ENCODE measurements at places on chromosomes 3 and 15.

DNA sequence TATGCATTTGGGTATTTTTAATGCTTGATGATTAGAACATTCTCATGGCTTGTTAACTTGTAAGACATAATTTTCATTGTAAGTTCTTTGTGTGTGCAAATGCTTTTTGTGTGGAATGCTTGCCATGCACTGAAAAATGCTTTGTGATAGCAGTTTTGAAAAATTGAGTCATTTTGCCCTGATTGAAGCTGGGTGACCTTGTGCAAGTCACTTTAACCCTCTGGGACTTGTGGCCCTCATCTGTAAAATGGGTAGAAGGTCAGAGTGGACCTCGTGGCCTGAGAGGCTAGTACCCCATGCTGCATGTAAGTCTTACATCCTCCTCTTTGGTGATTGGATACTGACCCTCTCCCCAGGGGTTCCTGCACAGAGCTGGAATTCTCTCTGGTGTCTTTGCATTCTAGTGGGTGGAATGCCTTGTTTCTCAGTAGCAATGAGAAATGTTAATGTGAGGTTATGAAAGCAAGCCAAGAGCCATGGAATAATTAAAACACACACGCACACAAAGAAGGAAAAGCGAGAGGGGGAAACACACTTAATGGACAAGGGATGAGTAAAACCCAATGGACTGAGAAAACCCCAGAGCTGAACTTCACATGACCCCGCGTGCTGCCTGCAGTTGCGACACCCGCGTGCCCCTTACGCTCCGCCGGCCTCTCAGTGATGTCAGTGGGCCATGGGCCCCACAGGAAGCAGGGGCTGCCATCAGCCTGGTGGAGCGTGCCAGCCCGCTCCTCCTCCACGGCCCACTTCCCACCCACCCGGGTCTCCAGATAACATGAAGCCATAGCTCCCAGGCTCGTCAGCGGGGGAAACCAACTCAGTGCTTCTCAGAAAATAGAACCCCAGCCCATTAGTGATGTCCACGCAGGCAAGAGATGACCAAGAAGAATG, 44.0 kb downstream of the SMAD3 start:
- DNase-seq, result peak; percentile 95

GRCh38 chr15:38847666-38848065, 283.1 kb upstream of the RASGRP1 start:
- DNase-seq, result no peak

GRCh38 chr3:189144645-189145044, 27.1 kb upstream of the TPRG1 start:
- peak; percentile 56 for DNase-seq

DNA sequence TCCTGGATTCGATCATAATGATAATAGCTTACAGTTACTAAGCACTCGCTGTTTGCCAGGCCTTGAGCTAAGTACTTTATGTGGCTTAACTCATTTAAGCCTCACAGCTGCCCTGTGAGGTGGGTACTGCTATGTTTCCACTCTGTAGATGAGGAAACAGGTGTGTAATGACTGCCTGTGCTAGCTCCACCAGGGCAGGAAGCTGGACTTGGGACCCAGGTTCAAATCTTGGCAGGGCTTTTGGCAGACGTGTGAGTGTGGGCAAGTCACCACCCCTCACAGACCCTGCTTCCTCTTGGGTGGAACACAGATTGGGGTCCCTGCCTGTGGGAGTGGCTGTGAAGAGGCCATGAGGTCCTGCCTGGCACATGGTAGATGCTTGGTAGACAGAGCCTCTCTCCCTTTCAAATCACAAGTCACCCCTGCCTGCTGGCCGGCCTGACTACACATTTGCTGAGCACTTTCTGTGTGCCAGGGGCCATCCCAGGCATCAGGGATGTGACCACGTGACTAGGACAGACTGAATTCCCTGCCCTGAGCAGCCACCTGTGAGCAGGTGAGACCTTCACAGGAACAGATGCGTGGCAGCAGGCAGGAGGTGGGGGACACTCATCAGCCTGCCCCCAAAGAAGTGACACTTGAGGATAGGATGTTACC, 3.7 kb downstream of the EFCC1 start:
- DNase-seq, result no peak

DNA sequence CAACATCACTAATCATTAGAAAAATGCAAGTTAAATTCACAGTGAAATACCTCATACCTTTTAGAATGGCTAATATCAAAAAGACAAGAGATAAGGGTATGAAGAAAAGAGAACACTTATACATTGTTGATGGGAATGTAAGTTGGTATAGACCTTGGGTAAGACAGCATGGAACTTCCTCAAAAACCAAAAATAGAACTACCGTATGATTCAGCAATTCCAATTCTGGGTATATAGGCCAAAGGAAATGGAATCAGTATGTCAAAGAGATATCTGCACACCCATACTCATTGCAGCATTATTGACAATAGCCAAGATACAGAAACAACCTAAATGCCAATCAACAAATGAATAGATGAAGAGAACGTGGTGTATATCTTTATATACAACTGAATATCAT, 166.8 kb upstream of the LRRN1 start:
- no peak for DNase-seq

DNA sequence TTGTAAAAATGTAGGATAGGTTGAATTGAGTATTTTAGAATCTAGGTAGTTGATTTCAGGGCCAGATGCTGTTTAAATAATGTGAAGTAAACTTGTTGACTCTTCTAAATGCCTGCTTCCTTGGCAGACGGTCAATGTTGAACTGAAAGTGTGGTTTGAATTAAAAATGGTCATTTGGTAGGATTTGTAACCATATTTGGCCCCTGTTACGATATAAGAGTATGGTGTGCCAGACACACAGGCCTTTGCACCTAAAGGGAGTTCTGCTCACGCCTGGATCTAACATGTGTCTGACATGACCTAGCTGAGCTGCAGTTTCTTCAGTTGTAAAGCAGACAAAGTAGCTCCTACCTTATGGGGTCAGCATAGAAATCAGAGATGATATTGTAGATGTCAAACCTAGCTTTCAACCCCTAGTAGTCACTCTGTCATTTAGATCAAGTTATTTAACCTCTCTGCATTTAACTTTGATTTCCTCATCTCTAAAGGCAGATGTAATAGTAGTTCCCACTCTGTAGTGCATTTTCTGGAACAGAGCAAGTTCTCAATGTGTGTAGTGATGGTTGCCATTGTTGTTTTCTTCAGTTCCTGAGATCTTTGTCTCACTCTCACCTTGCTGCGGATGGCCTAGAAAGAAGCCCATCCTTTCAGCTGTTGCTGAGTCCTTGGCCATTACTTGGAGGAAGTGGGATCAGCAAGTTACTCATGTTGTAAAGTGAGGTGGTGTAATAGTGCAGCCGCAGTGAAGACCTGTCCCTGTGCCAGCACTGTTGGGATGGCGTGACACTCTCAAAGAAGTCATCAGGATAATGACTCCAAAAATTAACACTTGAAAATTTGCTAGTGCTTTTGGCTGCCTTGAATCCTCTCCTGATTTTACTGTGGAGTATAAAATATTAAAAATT, 90.2 kb downstream of the GHSR start:
- DNase-seq, result peak; percentile 54

DNA sequence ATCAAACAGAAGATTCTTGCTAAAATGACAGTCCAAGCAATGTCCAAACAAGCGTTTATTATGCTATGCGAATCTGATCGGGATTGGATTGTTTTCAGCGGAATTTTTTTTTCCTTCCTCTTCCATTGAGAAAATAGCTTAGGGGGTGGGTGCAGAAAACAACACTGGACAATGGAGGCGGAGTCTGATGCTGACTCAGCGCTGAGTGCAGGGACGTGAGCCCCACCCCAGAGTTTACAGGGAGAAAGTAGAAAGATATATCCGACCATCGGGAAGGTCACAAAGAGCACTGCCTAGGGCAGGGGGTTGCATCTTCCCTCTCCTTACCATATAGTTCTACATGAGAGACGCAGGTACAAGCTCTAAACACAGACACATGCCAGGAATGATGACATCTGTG, 117.0 kb downstream of the FOXP1 start:
- no peak for DNase-seq

GRCh38 chr3:23664459-23664858, 141.3 kb upstream of the UBE2E1 start:
- no peak for DNase-seq

DNA sequence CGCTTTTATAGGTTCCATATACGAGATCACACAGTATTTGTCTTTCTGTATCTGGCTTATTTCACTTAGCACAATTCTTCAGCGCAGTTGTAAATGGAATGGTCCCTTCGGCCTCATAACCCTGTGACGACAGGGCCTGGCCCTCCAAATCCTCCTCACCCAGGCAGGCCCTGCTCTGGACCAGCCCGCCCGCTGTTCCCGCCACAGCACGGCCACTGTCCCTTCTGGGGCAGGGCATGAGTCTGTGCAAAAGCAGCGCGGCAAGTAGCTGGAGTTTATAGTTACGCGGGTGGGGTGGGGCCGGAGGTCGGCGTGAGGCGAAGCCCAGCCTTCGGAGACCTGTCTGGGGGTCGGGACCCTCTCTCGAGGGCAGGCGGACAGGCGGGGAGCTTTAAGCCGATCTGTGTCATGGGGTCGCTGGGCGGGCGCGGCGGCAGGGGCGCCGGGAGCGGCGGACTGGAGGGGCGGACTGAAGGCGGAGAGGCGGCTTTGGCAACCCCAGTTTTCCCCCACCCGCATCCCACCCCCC, 543 bp downstream of the ARPIN start:
- peak; percentile 27 for DNase-seq

DNA sequence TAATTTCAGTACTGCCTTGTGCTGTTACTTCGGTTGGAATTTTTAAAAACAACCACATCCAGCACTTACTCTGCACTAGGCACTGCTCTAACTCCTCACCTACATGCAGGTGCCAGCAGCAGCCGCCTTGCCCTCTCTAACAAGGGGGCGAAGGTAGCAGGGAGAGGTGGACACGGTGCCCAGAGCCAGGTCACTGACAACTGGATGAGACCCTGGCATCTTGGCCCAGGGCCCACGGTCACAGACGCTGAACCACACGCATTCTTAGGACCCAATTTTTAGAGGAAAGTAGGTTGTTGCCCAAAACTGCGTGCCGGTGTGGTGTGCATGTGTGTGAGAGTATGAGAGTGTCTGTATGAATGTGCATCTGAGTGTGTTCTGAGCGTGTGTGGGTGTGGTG, 63.4 kb upstream of the GATA2 start:
- no peak for DNase-seq

- DNase-seq, result no peak
These were observed 38.1 kb downstream of the TRAK1 start for GRCh38 chr3:42129014-42129953.
